ENCODE measurements at places on chromosomes 2 and 18.

DNA sequence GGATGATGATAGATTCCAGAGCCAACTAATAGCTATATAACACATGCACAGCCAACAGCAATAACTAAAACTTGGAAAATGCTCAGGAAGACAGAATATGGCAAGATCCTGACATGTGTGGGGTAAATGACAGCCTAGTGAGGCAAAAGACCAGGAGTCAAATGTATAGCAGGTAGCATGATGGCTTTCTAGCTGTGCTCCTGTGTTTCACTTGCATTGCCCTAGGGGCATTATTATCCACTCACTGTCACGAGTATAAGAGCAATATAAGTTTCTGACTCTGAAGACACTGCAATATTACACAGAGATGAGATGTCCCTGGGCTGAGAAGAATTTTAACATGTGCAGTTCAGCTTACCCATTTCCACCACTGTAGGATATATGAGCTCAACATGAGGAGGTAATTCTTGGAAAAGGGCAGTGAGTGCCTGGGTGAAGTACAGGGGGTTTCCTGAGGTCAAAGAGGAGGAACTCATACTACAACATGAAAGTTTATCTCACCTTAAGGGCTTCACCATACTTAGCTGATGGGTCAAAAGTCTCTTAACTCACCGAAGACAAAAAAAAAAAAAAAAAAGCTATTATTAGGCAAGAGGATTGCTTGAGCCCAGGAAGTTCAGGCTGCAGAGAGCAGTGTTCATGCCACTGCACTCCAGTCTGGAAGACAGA, 1385.6 kb upstream of the SLC39A10 start:
- no peak for DNase-seq

- no peak for DNase-seq
Observed at GRCh38 chr2:238706163-238706562, 141.7 kb upstream of the TWIST2 start.

DNA sequence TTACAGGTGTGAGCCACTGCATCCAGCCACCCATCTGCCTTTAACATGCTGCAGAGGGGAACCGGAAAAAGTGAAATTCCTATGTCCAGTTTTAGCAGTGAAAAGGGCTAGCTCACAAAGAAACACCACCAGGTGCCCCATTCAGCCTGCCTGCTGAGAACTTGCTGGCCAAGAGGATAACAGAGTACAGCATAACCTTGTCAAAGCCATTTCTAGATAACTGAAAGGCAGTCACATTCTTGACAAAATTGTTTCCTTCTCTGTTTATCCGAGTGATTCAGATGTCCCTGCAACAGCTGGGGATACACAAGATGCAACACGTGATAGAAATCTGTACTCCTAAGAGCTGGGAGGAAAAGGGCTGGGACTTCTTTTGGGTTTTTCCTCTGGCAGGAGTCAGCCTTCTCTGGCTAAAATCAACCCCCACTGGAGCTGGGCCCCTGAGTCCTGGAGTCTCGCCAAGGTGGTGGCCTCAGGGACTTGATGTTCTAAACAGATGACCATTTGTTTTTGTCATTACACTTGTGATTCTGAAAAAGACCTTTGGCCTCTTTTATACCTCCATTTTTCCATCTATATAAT, 505.4 kb downstream of the BCL11A start:
- DNase-seq, result no peak

DNA sequence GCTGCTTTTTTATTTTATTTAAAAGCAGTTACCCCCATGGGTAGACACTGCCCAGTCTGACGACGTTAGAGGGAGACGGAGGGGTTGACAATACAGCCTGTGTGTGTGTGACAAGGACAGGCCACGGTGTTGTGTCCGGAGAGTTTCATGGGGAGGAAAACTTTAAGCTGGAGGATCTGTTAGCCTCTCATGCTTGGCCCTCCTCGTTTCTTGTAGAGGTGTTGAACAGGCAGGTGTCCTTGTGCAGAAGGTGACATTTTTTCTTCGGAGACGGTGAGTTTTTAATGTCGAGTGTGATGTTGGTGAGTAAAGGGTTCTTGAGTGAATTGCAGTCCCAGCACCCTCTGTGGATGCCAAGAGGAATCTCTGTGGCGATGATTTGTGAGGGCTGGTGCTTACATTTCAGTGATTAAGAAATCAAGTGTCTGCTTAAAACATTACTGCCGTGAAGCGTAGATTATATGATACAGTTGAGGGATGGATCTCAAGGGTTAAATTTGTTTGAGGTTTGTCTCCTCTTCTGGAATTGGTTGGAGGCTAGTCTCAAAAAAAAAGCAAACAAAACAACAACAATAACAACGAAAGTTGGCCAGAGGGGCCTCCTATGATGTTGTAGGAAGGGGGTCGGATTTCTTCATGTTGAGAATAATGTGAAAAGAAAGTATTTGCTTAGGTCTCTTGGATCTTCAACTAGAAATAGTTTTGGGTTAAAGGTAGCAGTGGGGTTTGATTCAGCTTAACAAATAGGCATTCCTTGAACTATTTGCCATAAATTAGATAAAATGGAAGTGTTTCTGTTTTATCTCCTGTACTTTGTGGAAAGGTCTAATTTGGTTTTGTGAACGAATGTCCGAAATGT, 1.6 kb downstream of the NCOA1 start:
- no peak for DNase-seq

DNA sequence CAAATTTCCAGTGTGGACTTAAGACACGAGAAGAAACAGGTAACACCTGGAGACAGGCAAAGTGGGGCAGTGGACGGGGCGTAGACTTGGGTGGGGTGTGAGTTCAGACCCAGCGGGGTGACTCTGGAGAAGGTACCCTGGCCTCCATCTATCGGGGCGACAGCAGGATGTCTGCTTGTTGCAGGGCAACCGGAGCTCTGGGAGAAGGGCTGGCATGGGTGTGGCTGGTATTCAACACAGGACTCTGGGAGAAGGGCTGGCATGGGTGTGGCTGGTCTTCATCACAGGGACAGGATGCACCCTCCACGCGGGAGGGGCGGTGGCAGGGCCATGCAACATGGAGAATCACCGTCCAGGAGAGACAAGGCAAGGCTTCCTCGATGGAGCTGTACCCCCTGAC, 198.5 kb downstream of the HDAC4 start:
- DNase-seq, result no peak

Measured in stimulated activated CD8-positive, alpha-beta memory T cell treated with anti-CD3 and anti-CD28 coated beads, Interleukin-4, amount 100 ng/mL, for 4 hours (primary cell).